ENCODE measurements at places on chromosomes 5 and 9.

- DNase-seq, result peak; percentile 37
These were observed 71.4 kb upstream of the COL5A1 start for GRCh38 chr9:134570151-134570621.

GRCh38 chr5:86665984-86666760 lies 48.4 kb downstream of the COX7C start:
- no peak for DNase-seq

- no peak for DNase-seq
These were observed 307.5 kb downstream of the ZNF608 start for GRCh38 chr5:124438903-124439281.

- no peak for DNase-seq
These were observed 33.0 kb upstream of the CCDC112 start for GRCh38 chr5:115329475-115329874.

DNA sequence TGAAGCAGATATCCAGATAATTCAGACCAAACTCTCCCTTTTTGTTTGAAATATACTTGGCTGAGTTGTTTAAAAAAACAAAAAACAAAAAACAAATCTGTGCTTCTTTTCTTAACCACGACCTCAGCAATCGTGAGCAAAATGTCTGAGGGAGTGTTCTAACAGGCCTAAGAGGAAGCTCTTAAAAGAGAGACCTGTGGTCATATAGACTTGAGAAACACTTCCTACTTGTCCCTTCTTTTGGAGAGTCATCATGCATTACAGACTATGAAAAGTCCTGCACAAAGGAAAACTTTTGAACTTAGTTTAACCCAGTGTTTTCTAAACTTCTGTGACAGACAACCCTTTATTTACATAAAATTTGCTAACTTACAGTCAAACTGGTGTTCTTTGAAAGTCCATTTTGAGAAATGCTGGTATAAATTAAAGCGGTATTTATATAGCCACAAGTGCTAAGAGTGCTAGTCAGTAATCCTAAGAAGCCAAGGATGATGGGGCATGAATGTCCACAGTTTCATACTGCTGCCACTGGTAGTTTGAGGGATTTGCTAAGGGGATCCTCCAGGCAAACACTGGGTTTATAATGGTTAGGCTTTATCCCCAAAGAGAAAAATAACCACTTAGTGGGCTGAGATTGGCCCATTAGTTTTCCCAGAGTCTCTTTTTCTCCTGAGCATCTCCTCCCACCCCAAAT lies 199.8 kb downstream of the LRRC70 start:
- DNase-seq, result no peak

DNA sequence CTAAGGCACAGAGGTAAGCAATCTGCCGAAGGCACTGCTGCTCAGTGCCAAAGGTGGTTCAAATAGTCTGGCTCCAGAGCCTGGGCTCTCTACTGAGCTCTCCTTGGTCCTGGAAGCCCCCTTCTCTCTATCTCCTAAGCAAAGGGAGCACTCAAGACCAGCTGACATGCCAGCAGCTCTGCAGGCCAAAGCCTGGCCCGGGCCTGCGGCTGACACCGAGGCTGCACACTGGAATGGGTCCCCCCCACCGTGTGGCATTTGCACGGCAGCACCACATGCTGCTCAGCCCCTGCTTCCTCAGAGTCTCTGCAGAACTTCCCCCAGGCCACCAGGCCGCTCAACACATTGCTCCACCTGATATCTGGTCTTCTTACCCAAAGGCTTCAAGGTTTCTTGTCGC lies 57.8 kb upstream of the GOLPH3 start:
- no peak for DNase-seq

GRCh38 chr5:122229551-122229950 lies 82.5 kb upstream of the SNCAIP start:
- DNase-seq, result no peak

DNA sequence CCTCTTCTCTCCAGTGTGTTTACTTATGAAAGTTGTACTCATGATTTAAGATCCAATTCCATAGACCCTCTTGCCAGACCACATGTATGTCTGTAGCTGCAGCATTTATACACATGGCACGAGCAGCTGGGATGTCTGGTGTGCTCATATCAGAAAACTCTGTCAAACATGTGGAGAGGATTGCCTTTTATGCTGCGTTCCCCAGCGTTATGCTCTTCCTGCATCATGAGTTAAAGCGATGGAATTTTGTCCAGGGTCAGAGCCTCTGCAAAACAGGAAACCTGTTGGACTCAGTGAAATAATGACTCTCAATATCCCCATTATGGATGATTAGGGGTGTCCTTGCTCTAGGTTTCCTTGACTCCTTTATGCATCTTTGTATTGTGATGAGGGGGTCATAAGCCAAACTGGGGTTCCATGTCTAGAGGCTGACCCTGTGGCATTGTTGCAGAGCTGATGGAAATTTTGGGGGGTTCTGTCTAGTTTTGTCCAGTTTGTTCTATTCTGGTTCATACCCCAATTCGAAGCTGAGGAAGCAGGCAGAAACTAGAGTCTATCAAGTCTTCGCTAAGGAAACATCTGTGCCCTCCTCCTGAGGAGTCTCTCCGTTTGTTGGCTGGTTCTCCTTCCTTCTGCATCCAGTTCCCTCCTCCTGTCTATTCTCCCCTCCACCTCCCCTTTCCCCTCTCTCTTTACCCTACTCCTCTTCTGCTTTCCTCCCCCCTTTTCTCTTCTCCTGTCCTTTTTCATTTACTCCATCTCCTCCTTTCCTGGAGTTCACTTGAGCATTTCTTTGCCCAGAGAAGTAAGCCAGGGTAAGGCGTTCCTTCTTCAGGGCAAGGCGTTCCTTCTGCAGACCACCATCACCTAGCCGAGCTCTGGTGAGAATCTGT lies 252.8 kb downstream of the MAST4 start:
- DNase-seq, result no peak

GRCh38 chr5:142872795-142873194 lies 102.6 kb downstream of the ARHGAP26 start:
- DNase-seq, result no peak

DNA sequence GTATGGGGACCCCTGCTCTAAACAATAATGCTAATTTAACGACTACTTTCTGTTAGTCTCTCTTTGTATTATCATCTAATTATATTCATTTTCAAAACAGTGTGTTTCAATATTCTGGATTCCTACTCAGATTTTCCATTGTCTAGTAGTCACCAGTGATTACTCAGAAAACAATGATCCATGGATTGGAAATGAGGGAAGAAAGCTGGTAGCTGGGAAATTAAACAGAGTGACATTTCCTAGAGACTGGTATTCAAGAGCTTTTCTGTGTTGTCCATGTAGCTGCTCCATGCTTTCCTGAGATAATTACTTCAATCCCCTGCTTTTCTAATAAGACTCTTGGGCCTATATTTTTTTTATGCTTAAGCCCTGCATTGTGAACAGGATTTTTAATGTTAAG lies 1862.1 kb upstream of the C9orf72 start:
- no peak for DNase-seq

- DNase-seq, result no peak
These were observed 16.8 kb downstream of the ANXA1 start for GRCh38 chr9:73168298-73168934.

- DNase-seq, result no peak
These were observed 673.1 kb upstream of the KLF4 start for GRCh38 chr9:108162664-108163063.

GRCh38 chr9:98851730-98852459 lies 44.4 kb downstream of the GALNT12 start:
- no peak for DNase-seq

GRCh38 chr9:133619791-133620190 lies 10.6 kb upstream of the FAM163B start:
- DNase-seq, result no peak

DNA sequence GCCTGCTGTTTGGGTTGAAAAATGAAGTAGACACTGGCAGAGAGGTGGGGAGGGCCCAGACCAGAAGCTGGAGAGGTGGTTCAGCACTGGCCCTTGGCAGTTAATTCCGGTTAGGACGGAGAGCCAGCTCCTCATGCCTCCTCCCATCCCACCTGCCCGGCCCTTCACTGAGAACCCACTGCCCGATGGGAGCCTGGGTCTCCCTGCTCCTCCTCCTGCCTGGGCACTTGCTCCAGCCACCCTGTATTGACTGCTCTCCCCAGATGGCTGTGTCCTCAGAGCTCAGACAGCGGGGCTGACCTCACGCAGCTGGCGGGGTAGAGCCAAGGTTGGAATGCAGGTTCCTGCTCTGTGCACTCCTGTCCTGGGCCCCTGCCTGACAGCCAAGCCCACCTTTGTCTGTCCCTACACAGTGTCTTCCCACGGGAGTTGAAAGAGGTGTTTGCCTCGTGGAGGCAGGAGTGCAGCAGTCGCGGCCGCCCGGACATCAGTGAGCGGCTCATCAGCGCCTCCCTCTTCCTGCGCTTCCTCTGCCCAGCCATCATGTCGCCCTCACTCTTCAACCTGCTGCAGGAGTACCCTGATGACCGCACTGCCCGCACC lies 114.7 kb downstream of the DAB2IP start:
- DNase-seq, result no peak

- DNase-seq, result no peak
These were observed 14.9 kb downstream of the GLDC start for GRCh38 chr9:6630502-6631206.

DNA sequence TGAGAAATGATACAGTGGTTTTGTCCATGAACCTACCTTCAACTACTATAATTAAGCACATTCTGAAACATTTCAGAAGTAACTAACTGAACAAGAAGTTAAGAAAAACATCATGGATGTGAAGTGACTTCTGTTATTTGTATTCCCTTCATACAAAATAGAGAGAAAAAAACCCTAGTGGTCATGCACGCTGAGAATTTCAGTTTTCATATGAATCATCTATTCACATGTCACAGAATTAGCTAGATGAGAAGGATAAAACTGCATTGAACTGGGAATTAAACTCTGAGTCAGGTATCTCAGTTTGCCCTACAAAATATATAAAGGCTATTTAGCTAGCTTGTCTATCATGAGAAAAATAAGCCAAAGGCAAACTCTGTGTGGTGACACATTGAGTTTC lies 451.8 kb upstream of the FTMT start:
- DNase-seq, result no peak

DNA sequence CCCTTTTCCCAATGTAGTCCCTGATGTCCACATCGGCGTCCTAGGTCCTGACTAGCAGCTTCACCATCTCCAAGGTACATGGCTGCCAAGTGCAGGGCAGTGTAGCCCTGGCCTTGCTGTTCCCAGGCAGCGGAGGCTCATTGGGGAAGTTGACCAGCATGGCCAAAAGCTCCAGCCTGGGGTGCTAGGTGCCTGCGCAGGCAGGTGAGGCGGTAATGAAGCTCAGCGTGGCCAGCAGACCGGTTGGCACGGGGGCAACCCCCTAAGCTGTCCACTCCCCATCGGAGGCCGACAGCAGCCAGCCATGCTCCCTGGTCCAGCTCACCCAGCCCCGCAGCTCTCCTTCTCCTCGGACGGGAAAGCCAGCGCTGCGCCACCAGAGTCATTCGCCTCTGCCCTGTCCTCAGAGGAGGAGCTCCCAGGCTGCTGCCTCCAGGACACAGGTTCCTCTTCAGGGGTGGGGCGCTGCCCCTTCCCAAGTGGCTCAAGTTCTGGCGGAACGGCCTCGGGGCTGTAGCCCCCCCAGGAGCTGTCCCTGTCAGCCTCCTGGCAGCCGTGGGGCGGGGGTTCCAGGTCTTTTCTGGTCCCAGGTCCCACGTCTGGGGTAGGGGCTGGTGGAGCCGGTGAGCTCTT lies 1218.2 kb downstream of the FOXD4L5 start:
- DNase-seq, result peak; percentile 82

DNA sequence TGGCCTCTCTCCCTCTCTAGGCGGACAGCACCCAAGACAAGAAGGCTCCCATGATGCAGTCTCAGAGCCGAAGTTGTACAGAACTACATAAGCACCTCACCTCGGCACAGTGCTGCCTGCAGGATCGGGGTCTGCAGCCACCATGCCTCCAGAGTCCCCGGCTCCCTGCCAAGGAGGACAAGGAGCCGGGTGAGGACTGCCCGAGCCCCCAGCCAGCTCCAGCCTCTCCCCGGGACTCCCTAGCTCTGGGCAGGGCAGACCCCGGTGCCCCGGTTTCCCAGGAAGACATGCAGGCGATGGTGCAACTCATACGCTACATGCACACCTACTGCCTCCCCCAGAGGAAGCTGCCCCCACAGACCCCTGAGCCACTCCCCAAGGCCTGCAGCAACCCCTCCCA lies 102.5 kb downstream of the PPARGC1B start:
- no peak for DNase-seq

GRCh38 chr9:108093773-108094675 lies 604.5 kb upstream of the KLF4 start:
- DNase-seq, result no peak

- DNase-seq, result no peak
These were observed 85.9 kb downstream of the NTRK2 start for GRCh38 chr9:84755380-84755779.

GRCh38 chr9:77985996-77986395 lies 45.6 kb downstream of the GNAQ start:
- DNase-seq, result no peak

- DNase-seq, result no peak
These were observed 7.3 kb downstream of the TENT4A start for GRCh38 chr5:6720561-6720921.

DNA sequence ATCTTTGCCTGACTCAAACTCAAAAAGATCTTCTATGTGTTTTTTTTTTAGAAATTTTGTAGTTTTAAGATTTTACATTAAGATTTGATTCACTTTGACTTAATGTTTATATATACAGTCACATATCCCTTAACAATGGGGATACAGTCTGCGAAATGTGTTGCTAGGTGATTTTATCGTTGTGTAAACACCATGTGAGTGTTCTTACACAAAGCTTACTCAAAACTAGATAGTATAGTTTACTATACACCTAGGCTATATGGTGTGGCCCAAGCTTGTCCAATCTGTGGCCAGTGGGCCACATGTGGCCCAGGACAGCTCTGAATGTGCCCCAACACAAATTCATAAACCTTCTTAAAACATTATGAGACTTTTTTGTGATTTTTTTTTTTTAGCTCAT lies 131.9 kb downstream of the CWC27 start:
- no peak for DNase-seq
